ENCODE measurements at places on chromosomes 1 and 21.
A peak's percentile ranks its signal among the peaks of the same experiment; 100 is the strongest.

- no peak for DNase-seq
These were observed 34.7 kb downstream of the RGSL1 start for GRCh38 chr1:182484531-182485257.

GRCh38 chr1:55413286-55413685 lies 198.1 kb upstream of the USP24 start:
- no peak for DNase-seq

GRCh38 chr1:157193702-157194391 lies 55.7 kb upstream of the ETV3 start:
- peak; percentile 9 for DNase-seq

GRCh38 chr1:53495633-53496345 lies 36.6 kb downstream of the DMRTB1 start:
- DNase-seq = no peak

DNA sequence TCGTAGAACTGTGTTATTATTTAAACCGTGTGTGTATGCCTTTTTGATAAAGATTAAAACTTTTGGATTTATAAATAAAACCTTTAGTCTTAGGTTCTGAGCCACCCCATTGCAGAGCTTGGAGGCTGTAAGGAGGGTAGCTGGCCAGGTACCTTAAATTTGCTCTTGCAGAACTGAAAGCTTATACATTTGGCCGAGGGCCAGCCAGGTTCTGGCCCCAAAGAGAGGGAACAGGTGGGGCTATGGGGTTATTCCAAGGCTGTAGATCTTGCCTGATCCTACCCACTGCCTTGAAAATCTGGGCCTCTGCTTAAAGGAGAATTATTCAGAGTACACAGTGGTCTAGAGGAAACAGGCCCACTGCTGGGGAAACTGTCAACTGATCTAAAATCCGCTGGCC lies 59.6 kb downstream of the CAMK2N1 start:
- no peak for DNase-seq

- DNase-seq = no peak
These were observed 186.9 kb downstream of the SETD4 start for GRCh38 chr21:35873441-35873840.

Measured in BJ (cell line).